ENCODE measurements at places on chromosomes 12 and 14. TPM values are rescaled to one million over a fixed set of nuclear protein-coding genes. Genes with fewer than 3 reads are reported as not detected.

TMEM179 gene
- total RNA-seq: 1.0 TPM

P2RX7 gene
- 2.1 TPM for total RNA-seq

DBX2 gene
- under 0.01 TPM for total RNA-seq

CLECL1 gene
- not detected for total RNA-seq

FRS2 gene
- 32.9 TPM for total RNA-seq

PTCSC3 gene
- not detected for total RNA-seq

MEG3 gene
- total RNA-seq: 587 TPM

MYF5 gene
- total RNA-seq: 28.2 TPM

LGR5 gene
- total RNA-seq: 4.7 TPM

LALBA gene
- total RNA-seq: not detected

All from skeletal muscle tissue (tissue), 5 donors.